Central memory CD4-positive, alpha-beta T cell (primary cell): ENCODE measurements at places on chromosomes 5 and 9.

GRCh38 chr9:81669041-81669651 is 20.2 kb downstream of the TLE1 start:
- DNase-seq = no peak

DNA sequence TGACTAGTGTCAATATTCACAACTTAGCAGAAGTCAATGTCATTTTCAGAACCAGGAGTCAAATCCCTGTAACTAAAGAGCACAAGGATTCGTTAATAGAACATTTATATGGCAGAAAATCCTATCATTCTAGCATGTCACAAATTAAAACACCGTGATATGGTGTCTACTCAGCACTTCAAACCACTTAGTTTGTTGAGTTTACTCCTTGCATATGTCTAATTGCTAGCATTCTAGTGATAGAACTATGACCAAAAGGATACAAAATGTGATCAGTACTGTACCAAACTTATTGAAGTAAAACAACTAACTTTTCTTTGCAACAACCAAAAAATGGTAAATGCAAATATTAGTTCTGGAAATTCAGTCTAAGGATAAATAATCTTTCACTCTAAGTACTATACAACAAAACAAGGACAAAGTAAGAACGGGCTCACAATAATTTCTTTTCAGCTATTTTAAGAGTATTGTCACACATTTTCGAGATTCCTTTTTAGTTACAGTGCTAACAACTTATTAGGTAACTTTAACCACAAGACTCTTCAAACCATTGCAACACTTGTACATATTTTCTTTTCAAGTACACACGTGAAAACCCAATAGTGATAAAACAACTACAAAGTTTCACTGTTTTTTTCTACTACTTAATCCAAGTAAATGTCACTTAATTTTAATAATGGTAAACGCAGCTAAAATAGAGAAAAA is 845.2 kb upstream of the CDH10 start:
- DNase-seq = no peak

DNA sequence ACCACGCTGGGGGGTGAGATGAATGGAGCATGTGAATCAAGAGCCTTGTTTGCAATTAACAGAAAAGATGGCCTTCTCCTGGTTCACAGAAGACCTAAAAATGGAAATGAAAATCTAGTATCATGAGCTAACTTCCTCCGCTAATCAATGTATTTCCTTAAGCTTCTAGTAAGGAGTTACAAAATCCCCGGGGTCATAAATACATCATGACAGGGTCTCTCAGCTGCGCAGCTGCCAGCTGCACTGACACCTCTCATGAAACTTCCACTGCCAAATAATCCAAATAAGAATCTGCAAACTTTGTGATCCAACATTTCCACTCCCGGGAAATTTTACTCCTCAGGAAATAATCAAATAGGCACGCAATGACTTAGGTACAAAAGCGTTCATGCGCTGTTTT is 11.9 kb downstream of the MYO10 start:
- no peak for DNase-seq

GRCh38 chr5:180352116-180353047 is 754 bp downstream of the GFPT2 start:
- no peak for DNase-seq

GRCh38 chr5:157689942-157690689 is 18.8 kb downstream of the C5orf52 start:
- DNase-seq = no peak

DNA sequence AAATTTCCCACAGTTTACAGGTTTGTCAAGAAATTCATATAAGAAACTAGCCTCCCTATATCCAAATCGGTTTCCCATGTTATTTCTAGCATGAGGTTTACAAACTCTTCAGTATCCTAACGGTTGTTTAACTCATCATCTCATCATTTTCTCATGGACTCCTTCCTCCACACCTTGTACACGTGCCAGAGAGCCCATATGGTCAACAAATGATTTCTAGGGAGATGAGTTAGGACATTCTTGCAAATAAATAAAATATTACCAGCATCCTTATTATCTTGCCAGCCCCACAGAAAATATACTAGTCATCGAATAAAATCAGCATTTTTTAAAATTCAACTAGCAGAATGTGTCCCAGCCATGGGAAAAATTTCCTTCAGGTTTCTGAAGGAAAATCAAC is 285.2 kb downstream of the EBF1 start:
- no peak for DNase-seq

- DNase-seq = no peak
Observed at GRCh38 chr5:92237896-92238295, 854.8 kb upstream of the ARRDC3 start.

DNA sequence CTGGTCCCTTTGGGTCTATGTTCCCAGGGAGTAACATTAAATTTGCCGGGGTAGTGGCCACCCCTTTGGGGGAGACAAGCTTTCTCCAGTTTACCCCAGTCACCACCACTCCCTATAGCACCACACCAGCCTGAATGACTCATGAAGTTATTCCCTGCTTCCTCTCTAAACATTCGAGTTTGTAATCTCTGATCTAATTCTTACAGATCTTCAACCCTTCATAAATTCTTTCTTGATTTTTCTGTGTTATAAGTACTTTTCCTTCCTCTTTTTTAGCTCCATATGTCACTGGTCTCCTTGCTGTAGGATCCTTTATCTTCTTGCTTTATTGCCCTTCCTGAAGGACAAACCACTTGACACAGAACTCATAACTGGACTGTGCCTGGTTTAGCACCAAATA is 55.6 kb downstream of the GNA14 start:
- no peak for DNase-seq

- DNase-seq = no peak
Observed at GRCh38 chr9:94802793-94803192, 76.3 kb downstream of the AOPEP start.

GRCh38 chr5:98333921-98334320 is 439.5 kb upstream of the RGMB start:
- no peak for DNase-seq

DNA sequence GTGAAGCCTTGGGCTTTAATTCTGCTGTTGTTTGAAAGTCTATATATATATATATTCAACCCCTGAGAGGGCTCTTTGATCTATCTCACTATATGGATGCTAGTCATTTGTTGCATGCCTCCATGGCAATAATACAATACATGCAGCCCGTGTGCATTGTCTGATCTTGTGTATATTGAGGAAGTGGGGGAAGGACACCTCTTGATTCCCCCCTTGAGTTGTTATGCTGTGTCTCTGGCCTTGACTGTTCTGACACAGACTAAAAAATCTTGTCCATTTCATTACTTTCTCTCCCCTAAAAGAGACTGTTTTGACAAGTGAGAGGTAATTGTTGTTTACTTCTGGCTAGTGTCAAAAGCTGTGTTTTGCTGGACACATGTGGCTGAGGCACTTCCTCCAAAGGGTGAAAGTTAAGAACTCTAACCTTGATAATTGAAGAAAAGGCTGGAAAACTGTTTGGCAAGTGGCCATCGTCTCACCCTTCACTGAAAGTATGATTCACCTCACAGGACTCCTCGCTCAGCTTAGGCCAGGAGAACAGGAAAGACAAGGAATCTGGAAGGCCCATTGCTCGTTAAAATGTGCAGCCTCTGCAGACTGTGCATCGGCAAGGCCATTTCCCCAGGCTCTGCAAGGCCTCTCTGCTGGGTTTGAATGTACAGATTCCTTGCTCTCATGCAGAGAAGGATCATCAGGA is 304.0 kb downstream of the PRELID2 start:
- no peak for DNase-seq

GRCh38 chr9:94847486-94847885 is 121.0 kb downstream of the AOPEP start:
- no peak for DNase-seq

- DNase-seq = no peak
Observed at GRCh38 chr5:32261198-32261597, 51.5 kb downstream of the MTMR12 start.

DNA sequence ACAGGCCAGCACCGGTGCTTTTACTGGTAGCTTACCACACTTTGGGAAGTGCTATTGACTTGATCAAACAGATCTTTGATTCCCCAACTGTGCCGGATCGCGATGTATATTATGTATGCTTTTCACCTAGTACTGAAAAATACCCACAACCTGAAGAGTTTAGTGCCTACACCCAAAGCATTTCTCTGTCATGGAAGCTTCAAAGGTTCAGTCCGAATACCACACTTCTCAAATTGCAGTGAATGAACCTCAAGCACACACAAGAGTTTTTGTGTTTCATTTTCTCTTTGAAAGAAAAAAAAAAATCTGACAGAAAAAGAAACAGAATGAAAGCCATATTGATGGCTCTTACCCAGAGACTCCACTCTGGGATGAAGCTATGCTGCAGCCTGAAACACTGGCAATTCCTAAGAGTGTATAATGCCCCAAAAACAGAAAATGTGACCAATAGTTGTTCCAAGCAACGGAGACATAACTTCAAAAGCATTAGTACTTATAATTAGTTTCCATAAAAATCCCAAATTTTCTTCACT is 100.9 kb downstream of the EBF1 start:
- no peak for DNase-seq

- no peak for DNase-seq
Observed at GRCh38 chr9:26612211-26612610, 280.4 kb downstream of the CAAP1 start.

DNA sequence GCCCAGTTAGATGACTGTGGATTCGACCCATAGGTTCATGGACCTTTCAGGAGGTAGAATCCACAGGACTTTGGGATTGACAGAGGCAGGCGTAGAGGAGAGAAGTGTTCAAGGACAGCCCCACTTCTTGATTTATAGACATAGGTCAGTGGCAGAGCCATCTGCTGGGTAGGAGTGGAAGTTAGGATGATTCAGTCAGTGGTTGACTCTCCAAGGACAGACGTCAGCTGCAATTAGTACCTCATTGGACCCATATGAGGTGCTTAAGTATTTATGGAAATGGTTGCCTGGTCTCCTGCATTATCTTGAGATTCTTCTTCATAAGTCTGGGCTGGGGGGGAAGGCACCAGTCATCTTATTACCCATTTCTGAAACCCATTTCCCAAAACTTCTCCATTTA is 70.9 kb downstream of the SH3RF2 start:
- DNase-seq = no peak

DNA sequence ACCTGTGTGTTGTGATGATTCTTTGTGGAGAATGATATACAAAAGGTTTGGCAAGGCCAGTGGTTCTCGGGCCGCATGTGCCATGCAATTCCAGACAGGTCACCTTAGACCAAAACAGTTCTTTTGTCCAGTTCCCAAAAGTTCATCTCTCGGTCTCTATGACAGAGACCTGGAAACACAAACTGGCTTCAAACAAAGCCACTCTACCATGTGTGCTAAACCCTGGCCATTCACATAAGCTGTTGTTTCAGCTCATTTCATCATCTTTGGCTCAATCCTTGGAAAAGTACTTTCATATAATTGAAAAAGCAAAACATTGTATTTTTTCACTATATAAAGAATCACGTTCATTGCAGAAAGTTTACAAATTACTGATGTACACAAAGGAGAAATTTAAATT is 210.5 kb upstream of the SEMA6A start:
- no peak for DNase-seq

DNA sequence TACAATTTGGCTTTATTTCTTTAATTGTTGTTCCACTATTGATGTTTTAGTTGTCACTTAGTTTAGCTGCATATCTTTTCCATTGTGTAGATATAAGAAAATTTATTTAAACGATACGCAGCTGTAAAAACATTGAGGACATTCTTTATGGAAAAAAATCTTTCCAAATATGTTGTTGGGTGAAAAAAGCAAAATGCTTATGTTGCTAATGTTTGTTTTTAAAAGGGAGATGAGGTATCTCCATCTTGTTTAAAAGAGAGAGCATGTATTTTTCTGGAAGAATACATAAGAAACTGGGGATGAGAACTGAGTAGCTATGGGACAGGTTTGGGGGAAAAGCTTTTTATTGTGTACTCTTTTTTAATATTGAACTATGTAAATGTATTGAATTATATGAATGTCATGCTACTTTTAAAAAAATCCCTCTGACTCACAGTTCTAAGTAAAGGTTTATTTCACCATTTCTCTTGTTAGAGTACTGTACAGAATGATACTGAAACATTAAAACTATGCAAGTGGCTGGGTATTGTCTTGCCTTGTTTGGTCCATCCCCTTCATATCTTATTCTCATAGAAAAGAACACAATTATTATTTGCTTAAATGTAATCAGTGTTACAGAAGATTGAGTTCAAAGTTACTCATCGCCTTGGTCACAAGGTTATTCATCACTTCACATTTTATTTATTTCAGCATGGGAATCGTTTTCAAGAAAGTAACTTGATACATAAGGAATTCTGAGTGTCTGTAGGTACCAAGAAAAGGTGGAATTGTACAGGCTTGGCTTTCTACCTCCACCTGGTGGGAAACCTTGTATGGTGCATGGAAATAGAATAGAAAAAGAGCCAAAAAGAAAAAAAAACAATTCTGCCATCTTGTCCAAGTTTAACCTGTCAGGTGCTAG is 85.8 kb downstream of the RIC1 start:
- no peak for DNase-seq

GRCh38 chr5:134246771-134247427 is 21.0 kb upstream of the PPP2CA start:
- no peak for DNase-seq

DNA sequence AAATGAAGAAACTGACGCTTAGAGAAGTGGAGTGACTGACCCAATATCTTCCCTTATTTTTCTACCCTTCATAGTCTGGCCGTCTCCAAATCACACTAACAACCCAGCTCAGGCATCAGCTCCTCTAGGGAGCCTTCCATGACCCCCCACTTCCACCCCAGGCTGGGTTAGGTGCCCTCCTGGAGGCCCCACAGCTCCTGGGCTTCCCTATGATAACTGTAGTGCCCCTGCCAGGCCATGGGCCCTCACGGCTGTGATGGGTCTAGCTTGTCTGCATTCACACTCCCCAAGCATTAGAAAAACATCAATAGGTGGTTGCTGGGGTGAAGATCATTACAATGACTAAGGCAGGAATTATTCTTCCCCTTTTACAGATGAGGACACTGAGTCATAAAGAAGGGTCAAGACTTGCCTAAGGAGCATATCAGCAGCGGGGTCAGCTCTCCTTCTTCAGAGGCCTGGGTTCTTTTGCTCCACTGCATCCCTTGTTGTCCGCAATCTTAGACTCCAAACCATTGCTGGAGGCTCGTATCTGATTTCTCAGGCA is 7.3 kb downstream of the CORO2A start:
- DNase-seq = no peak

GRCh38 chr5:115686051-115686737 is 60.4 kb upstream of the TMED7 start:
- no peak for DNase-seq

- no peak for DNase-seq
Observed at GRCh38 chr5:109900911-109901627, 211.3 kb downstream of the MAN2A1 start.
